ENCODE measurements at places on chromosomes 4 and X.
A peak's percentile ranks its signal among the peaks of the same experiment; 100 is the strongest.

- DNase-seq: no peak
Observed at GRCh38 chrX:87846956-87847355, 329.4 kb downstream of the KLHL4 start.

DNA sequence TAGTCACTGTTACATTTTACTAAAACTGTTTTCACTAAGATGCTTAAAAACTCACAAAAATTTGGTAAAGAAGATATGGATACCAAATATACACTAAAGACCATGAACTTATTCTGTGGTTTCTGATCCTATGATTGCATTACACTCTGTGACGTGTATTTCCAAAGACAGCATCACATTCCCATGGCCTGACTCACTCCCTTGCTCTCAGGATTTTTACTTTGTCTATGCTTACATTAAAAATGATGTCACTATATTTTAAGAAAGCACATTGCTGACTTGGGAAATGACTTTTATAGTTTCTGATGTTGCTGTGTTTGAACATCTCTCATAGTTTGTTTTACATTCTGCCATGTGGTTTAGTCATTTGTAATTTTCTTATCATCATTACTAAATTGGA lies 327.9 kb upstream of the MAGEB18 start:
- peak; percentile 27 for DNase-seq

DNA sequence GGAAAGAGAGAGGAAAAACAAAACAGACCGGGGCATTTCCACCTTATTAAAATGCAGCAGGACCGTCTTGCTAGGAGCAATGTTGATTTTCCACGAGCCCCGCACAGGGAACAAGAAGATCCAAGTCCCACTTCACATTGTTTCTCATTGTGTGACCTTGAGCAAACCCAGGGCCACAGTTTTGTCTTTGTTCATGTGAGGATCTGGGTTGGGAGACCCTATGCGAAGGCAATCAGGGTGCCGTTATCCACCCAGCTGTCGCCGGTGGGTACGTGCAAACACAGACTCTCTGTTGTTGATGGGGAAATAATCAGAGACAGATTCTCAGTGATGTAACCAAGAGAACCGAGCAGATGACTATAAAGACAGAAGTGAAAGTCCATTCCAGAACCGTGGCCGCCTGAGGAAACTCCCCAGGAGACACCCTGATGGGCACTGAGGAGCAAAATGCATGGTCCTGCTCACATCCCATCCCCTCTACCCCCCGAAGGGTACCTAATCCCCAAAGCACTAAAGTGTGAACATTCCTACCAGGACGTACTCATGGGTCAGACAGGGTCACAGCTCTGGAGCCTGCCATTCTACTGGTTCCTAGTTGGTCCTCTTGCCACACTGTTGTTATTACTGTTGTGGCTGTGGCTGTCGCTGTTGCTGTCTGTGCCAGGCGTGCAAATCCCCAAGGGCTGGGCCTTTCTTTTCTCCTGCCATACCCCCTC lies 102.7 kb upstream of the RBPJ start:
- DNase-seq: no peak

GRCh38 chrX:5646818-5647217 lies 581.8 kb downstream of the NLGN4X start:
- DNase-seq: no peak

DNA sequence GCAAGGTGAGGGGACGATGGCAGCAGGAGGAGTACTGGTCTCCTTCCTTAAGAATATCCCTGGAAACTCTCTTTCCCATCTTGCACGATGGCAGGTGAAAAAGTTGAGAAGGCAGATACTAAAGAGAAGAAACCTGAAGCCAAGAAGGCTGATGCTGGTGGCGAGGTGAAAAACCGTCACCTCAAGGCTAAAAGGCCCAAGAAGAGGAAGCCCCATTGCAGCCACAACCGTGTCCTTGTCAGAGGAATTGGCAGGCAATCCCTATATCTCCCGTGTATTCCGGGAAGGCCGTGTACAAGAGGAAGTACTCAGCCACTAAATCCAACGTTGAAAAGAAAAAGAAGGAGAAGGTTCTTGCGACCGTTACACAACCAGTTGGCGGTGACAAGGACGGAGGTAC lies 40.0 kb downstream of the CRLF2 start:
- DNase-seq: no peak

GRCh38 chr4:157291071-157291470 lies 70.5 kb downstream of the GRIA2 start:
- DNase-seq: no peak

- peak; percentile 30 for DNase-seq
Observed at GRCh38 chr4:20544645-20545044, 155.6 kb upstream of the PACRGL start.

- DNase-seq: no peak
Observed at GRCh38 chrX:25125483-25125882, 109.7 kb upstream of the ARX start.

DNA sequence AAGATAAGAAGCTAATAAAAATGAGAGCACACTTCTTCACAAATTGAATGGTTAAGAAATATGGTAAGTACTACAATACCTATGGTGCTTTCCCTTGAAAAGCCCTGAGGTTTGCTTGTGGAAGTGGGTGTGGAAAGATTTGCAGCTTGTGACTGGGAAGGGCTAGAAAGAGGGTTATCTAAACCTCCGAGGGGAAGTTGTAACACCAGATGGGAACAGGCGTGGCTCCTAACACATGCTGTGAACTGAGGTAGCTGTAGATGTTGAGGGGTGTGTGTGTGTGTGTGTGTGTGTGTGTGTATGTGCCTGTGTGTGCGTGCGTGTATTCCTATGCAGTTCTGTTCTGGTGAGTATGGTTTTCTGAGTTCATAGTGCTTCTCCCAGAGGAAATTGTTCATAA lies 21.5 kb downstream of the FRMPD4 start:
- peak; percentile 4 for DNase-seq

- DNase-seq: no peak
Observed at GRCh38 chr4:19645589-19645988, 606.1 kb upstream of the SLIT2 start.

DNA sequence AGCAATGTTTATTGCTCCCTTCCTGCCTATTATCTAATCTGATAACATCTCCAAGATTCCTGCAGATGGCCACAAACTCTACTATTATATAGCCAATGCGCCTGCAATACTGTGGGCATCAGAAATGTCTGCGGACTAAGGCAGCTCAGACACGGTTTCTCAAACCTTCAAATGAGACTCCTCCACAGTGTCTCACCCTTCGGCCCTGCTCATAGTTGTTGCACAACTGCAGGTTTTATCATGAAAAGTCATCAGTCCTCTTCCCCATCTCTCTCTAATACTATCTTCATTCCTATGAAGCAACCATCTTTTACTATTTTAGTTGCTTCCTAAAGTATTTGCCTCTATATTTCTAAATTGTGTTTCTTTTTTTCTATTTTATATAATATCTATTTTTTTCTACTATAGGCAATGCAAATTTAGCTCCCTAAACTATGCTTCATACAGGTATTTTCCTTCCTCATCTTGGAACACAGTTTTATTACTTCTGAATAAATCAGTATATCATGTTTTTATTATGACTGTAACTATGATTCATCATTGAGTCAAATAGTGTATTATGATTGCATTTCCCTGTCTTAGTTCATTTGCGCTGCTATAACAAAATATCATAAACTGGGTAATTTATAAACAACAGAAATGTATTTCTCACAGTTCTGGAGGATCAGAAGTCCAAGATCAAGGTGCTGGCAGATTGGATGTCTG lies 129.7 kb upstream of the EDNRA start:
- peak; percentile 59 for DNase-seq

DNA sequence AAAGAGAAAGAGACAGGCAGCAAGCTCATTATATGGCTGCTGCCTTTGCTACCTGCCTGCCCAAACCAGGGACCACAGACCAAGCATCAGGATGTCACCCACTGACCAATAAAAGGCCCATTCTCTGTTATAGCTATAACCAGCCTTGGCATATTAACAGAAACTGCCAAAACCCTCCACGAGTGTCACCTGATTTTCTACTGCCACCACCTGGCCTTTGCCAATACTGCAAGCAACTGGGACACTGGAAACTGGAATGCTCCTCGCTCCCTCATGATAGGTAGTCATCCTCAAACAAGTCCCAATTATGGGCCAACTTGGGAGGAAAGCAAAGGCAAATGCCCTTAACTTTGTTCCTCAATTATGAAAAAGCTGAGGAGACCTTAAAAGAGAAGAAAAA lies 76.0 kb downstream of the SPIN4 start:
- no peak for DNase-seq

- no peak for DNase-seq
Observed at GRCh38 chrX:24189490-24189889, 40.0 kb downstream of the ZFX start.

DNA sequence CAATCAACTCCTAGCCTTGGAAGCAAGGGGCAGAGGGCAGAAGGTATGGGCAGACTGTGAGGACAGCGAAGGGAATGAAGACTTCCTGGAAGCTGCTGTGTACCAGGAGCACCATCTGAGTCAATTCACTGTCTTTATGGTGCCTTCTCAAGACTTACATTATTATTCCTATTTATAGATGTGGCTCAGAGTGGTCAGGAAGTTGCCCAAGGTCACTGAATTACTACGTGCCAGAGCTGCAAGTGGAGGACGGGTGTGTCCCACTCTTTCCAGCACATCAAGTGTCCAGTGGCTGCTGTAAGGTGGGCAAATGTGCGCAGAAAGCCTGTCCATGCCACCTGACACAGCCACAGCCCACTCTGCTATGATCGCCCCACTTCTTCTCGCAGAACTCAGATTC lies 32.0 kb downstream of the SMPX start:
- no peak for DNase-seq

- DNase-seq: no peak
Observed at GRCh38 chr4:15955670-15956069, 7.3 kb downstream of the FGFBP2 start.

- no peak for DNase-seq
Observed at GRCh38 chrX:136163689-136164088, 16.4 kb downstream of the FHL1 start.

- no peak for DNase-seq
Observed at GRCh38 chr4:118076958-118077766, 42.9 kb downstream of the NDST3 start.

GRCh38 chrX:3514996-3515395 lies 168.5 kb upstream of the MXRA5 start:
- no peak for DNase-seq

- DNase-seq: no peak
Observed at GRCh38 chr4:182301736-182302135, 58.5 kb downstream of the TENM3 start.

DNA sequence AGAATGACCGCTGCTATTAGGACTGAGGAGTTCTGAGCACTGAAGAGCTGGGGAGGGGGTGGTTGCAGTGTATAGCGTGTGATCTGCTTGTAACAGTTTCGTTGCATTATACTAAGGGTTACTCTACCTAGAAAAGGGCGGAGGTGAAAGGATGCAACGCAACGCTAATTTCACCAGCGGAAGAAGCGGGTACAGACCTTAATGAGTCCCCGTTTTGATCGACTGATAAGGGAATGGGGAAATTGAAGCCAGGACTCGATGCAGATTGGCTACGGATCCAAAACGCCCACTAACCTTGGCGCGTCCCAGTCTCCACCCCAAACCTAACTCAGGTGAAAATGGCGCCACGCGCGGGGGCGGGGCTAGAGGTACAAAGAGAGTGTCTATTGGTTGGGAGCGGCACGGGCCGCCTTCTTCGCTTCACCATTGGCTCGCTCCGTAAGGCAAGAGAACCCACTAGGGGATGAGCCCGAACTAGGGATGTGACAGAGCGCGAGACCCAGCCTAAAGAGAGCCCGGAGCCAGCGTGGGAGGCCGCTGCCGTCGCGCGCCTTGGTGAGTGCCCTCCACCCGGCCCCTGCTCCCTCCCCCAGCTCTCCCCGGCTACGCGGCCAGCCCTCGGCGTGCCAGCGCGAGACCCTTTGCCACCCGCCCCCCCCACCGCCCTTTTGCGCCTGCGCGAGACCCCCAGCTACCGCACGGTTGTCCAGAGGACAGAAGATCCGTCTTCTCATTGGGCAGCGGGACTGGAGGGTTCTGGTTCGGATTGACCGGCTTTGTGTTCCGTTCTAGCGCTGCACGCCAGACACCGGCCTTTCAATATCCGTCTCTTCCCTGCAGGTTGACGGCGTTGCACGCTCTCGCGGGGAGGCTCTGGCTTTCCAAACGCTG lies at the start of gene EBP:
Gene EBP, plus strand, starts transcription at position 456 of the 891 bp plus-strand sequence. CDS start 1,964 bp downstream, outside the sequence.
- DNase-seq: peak; percentile 88

GRCh38 chr4:137394018-137394417 lies 138.3 kb downstream of the PCDH18 start:
- DNase-seq: no peak

- DNase-seq: no peak
Observed at GRCh38 chr4:48787056-48787455, 7.0 kb upstream of the FRYL start.

GRCh38 chr4:113071274-113071673 lies 21.8 kb downstream of the ANK2 start:
- DNase-seq: no peak

DNA sequence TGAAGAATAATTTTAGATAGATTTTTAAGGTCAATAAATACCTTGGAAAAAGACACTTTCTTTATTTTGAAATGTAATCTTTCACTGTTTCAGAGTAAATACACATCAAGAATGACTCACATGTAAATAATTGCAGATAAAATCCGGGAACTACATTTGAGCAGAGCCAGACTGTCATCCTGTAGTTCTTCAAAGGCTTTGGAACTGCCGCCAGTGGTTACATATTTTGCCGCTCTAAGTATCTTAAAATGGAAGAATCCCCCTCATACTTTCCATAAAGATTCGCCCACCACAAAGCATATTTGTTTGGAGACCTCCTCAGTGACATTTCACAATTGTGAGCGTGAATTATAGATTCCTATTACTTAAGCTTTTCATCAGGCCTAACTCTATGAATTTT lies 607.8 kb upstream of the ZFP42 start:
- DNase-seq: no peak

- no peak for DNase-seq
Observed at GRCh38 chr4:100880011-100880410, 362.2 kb upstream of the EMCN start.

GRCh38 chr4:168877511-168878491 lies 132.3 kb downstream of the CBR4 start:
- DNase-seq: no peak

DNA sequence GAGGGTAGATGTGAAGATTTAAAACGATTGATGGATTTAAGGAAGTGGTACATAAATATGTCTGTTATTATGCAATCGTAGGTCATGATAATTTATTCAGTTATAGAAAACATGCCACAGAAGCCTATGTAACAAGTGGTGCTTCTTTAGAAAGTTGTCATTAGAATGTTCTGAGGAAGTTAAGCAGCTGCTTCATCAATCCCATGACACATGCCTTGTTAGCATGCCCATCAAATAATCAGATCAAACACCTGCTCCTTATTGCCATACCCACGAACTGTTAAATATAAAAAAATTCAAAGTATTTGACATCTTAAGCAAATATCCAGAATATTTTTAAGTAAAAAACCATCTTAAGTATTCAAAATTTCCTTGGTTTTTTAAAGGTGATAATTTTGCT lies 76.4 kb upstream of the MYOZ2 start:
- DNase-seq: no peak
